ENCODE measurements at places on chromosomes 5 and 9.

GRCh38 chr9:14349146-14349446 is 35.2 kb upstream of the NFIB start:
- no peak for DNase-seq

- no peak for DNase-seq
Observed at GRCh38 chr9:35966433-35966832, 8.5 kb upstream of the OR2S2 start.

DNA sequence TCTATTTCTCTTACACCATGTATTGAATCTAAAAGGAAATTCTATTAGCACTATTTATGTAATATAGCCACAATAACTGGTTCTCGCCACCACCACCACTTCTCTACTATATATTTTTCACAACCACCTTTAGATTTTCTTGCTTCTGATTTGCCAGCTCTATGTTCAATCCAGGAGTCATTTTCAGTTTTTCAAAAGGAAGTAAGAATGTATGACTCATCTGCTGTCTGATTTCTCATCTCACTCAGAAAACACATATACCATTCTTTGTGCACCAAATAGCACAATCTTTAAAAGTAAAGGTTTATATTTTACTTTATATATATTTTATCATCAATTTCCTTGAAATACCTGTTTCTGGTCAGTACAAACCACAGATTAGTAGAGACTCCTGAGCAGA is 1127.5 kb downstream of the TAF11L14 start:
- DNase-seq: no peak

- DNase-seq: no peak
Observed at GRCh38 chr5:73376618-73377170, 71.9 kb downstream of the FOXD1 start.

- DNase-seq: no peak
Observed at GRCh38 chr9:32371679-32372078, 12.8 kb upstream of the ACO1 start.
